ENCODE measurements at places on chromosomes 12 and 14.
A peak's percentile ranks its signal among the peaks of the same experiment; 100 is the strongest.

- no peak for DNase-seq
Measured at GRCh38 chr12:117032593-117033381, 66.4 kb downstream of the TESC start.

DNA sequence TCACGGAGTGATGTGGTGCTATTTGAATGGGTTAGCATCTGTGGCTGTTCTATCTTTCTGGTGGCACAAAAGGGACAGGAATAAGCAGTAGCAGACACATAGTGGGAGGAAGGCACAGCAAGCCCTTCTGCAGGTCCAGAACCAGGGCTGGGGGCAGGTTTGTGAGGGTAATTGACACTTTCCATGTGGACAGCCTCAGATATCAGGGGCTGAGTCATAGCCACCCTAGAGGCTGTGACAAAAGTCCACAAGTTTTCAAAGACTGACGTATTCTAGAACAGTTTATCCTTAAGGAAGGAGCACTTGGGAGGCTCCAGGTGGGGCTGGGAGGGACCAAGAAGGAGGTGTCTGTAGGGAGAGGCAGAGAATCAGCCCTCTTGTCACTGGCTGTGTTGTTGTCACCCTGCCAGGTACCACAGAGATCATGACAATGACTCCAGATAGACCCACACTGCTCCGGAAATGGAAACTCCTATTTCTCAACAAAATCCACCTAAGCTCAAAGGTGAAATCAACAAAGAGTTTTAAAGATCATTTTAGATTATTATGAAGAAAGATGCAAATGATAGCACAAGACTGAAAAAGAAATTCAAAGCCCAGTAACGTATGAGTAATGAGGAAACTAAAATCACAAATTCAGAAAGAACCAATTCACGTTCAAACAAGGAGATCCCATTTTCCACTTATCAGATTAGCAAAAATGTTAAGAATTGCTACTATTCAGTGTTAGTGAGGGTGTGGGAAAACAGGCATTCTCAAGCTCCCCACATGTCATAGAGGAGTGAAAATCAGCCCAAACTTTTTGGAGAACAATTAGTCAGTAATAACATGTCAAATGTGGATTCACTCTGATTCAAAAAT is 48.3 kb downstream of the NFKBIA start:
- DNase-seq = no peak

DNA sequence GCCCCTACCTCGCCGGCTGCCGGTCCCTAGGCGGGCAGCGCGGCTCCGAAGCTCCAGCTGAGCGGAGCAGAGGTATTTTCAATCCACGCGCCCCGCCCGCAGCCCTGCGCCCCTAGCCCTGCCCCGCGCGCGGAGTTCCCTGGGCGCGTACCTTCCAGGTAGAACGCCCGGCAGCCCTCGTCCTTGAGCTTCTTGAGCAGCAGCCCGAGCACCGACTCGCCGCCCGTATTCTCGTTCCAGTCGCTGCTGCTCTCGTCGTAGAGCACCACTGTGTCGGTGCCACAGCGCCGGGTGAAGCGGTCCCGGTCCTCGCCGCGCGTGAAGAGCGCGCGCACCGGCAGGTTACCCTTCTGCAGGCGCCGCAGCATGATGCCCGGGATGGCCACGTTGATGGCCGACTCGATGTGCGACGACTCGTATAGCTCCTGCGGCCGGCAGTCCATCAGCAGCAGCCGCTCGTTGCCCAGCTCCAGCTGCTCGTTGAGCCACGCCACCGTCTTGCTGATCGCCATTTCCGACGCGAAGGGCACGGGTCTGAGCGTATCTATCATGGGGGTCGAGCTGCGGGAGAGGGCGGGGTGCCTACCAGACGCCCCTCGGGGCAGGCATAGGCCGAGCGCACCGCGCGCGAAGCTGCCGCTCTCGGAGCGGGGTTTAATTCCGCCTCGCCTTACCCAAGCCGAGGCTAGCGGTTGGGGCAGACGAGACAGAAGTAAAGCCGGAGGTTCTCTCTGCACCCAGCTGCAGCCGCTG is 636 bp downstream of the DUSP6 start:
- DNase-seq = no peak

DNA sequence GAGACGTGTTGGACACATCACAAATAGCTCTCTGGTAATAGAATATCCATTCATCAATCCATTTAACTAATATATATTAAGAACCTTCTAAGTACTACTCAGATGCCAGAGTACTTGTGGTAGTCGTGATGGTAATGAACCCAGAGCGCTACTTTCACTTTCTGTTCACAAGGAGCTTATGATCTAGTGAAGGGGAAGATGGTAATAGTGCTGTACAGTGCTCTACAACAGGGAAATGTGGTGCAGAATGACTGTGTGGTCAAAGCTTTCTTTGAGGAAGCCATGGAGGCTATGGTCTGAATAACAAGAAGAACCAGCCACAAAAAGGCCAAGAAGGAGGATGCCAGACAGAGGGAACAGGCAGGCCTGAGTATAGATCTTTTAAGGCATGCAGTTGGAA is 212.0 kb downstream of the PTPRO start:
- no peak for DNase-seq

- no peak for DNase-seq
Measured at GRCh38 chr12:106581543-106582248, 1.1 kb upstream of the RFX4 start.

DNA sequence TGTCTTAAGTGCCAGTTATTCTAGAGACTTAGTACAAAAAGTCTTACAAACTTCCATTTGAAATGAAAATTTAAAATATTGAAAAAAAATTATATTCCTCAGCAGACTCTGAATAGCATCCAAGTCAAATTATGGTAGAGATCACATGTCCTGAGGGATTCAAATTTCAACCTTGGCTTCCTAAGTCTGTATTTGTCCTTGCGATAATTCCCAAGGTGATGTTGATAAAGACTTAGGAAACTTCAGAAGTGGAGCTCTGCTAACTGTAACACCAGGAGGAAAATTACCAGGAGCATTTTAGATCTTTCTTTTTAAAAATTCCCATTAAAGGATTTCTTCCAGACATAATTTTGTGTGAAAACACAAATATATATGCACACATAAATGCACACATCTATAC is 178.3 kb downstream of the IPO8 start:
- no peak for DNase-seq

- DNase-seq = no peak
Measured at GRCh38 chr12:13435235-13435933, 238.9 kb downstream of the EMP1 start.

DNA sequence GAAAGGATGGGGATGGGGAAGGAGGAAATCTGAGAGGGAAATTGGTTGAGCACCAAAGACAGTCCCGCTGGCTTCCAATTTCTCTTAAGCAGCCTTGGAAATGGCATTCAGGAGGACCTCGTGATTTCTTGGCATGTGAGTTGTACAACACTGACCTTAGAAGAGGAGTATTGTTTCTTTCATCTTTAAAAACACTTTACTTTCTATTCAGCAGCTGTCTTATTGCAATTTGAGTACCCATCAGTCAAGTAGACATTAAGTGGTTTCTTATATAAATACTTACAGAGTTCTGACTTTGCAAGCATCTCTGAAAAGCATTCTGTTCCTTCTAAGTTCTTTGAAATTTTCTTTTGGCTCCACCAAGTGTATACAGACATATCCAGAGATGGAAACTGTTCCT is 83.2 kb downstream of the LMNTD1 start:
- no peak for DNase-seq

DNA sequence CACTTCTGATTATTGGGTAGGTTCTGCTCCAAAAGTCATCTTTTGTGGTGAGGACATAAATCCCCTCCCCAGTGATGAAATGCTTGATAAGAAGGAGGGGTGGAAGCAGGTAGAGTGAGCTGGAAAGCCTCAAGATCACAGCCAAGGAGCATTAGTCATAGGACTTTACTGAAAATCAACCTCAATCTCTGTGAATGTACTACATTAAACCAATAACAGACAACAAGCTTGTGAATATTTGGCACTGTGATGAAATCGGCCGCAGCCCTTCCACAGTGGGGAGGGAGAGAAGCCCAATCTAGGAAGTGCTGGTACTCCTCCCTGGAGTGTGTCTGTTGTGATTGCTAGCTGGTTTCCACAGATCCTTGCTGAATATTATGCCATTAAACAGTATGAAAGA is 41.2 kb upstream of the PTCSC3 start:
- DNase-seq = no peak

DNA sequence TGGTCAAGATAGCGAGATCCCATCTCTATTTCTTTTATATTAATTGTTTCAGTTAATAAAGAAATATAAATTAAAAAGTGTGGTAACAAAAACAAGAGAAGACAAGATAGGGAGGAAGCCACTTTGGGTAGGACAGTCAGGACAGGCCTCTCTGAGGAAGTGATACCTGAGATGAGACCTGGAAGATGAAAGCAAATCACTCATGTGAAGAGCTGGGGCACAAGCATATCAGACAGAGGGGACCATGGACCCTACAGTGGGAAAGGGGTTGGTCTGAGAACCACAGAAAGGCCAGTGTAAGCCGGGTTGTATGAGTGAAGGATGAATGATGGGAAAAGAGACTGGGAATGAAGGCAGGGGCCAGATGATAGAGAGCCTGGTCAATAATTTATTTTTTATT is 1.8 kb upstream of the MED6 start:
- no peak for DNase-seq

DNA sequence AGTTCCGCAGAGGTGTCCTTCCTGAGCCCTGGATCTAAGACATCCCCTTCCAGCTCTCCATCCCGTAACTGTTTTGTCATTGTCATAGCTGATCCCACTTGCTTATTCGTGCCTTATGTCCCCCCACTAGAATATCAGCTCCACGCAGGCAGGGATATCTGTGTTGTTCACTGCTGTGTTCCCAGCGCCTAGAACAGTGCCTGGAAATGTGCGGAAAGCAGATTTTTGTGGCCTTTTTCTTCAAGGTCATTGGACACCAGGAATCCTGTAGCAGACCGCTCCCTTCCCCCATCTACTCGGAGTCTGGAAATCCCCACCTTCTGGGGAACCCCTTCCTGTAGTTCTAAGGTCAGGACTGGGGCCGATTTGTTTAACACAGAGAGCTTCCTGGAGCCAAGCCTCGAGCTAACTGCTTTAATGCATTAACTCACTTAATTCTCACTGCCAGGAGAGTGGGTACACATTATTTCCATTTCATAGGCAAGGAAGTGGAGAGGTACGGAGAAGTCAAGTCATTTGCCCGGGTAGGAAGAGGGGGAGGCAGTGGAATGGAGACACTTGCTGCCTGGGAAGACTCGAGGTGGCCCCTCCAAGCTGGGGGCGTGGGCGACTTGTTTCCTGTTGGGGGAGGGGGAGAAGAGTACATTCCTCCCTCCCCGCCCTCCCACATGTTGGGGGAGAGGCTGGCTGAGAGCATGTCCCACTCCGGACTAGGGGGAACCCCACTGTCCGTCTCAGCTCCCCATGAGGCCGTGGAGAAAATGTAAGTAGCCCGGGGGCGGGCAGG is 1.2 kb upstream of the SH2B3 start:
- DNase-seq = no peak

DNA sequence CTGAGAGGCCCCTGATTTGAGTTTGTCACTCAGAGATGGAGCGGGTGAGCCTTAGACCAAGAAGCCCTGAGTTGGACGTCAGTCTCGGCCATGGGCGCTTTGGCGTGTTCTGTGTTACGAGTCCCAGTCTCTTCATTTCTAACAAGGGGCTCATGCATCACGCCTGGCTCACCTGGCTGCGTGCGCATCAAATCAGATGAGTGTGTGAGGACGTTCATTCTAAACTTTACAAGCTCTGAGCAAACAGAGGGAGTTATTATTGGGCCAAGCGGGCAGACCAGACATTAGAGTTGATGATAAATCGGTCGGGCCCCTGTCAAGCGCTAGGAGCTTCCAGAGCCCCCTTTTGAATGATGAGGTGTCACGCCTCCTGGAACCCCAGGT is 117.2 kb downstream of the CALM1 start:
- no peak for DNase-seq

DNA sequence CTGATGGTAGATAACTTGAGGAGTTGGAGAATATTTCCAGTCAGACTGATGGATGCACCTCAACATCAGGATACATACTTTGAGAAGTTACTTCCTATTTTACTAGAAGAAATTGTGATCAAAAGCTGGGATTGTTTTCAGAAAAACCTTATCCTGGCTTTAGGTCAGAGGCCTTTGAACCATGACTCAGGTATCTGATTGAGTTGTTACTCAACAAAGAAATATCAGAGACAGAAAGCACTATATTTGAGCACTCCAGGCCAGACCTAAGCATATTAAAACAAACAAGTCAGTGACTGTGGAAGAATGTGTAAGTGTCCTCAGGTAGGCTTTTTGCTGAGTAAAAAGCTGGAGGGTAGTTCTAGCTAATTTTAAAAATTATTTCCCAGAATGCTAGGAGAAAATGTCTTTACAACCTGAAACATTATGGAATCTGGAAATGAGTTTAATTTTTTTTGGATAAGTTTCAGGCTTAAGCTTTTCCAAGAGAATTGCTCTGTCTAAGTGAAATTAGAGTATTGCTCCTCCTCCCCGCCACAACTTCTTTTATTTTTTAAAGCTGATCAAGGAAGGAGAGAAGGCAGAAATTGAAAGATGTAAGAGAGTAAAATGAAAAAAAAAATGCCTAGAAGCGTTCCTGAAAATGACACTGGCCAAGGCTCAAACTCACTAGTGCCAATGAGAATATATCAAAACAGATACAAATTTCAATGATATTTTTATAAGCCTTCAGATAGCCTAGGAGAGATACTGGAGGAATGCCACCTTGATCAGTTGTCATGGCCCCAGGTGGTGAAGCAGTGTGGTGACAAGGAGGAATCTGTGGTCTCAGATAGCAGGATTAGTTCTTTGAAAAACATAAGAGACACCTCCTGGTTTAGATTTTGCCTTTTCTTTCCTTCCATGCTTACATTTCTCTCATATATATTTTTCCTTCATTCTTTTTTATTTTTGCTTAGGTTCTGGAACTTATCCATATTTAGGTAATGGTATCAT is 790.3 kb downstream of the TMTC2 start:
- DNase-seq = no peak

DNA sequence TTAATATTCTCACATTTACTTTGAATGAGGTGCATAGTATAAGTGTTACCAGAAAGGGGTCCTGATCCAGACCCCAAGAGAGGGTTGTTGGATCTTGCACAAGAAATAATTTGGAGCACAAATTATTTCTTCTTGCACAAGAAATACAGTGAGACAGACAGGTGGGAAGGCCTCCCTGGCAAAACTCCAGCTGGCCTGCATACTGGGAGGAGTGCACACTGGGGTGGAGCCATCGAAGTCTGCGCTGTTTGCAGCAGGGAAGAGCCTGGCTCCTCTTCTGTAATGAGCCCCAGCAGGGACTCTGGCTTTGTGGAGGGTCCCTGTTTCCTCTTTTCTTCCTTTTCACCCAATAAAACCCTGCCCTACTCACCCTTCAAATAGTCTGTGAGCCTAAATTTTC is 141.6 kb downstream of the GLT1D1 start:
- no peak for DNase-seq

- no peak for DNase-seq
Measured at GRCh38 chr14:101480022-101480746, 81.1 kb upstream of the DIO3 start.

DNA sequence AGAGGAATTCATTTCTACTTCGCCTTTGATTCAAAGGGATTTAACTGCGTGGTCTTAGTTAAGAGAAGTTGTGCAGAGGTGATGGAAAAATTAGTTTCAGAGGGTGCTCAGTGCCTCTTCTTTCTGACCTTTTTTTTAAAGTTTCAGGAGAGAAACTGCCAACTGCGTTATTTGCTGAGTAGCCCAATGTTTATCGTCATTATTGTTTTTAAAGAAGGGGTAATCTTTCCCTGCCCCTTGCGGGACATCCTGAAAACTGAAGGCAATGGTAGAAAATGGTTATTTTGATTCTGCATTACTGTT is 11.0 kb downstream of the OTX2 start:
- DNase-seq = no peak

GRCh38 chr12:12715459-12716150 is 1.6 kb upstream of the CDKN1B start:
- no peak for DNase-seq

- no peak for DNase-seq
Measured at GRCh38 chr12:109988903-109989302, 7.3 kb downstream of the GIT2 start.

- DNase-seq = peak; percentile 87
Measured at GRCh38 chr14:96246539-96246847, 9.5 kb upstream of the BDKRB1 start.

Measured in stromal cell of bone marrow (primary cell).